ENCODE measurements at places on chromosomes 16 and 17. TPM values are rescaled to one million over a fixed set of nuclear protein-coding genes. Genes with fewer than 3 reads are reported as not detected.
A peak's percentile ranks its signal among the peaks of the same experiment; 100 is the strongest.

DNA sequence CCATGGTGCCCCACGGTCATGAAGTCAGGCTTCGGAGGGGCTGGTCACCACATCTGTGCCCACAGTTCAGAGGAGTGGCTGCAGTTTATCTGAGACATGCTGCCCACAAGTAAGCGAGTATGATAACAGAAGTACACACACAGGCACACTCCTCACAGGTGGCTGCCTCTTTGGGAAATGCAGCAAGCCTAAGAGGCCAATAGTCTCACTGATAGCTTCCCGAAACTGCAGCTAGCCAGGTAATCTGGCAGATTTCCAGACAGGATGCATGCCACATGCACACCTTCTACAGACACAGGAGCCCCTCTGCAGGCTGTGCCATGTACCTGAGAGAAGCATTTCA lies 12.6 kb upstream of the GFOD2 start:
- no peak for DNase-seq

KCNJ18 gene
- not detected for total RNA-seq

- no peak for DNase-seq
These were observed 130.8 kb upstream of the EEF2KMT start for GRCh38 chr16:5228369-5228768.

DNA sequence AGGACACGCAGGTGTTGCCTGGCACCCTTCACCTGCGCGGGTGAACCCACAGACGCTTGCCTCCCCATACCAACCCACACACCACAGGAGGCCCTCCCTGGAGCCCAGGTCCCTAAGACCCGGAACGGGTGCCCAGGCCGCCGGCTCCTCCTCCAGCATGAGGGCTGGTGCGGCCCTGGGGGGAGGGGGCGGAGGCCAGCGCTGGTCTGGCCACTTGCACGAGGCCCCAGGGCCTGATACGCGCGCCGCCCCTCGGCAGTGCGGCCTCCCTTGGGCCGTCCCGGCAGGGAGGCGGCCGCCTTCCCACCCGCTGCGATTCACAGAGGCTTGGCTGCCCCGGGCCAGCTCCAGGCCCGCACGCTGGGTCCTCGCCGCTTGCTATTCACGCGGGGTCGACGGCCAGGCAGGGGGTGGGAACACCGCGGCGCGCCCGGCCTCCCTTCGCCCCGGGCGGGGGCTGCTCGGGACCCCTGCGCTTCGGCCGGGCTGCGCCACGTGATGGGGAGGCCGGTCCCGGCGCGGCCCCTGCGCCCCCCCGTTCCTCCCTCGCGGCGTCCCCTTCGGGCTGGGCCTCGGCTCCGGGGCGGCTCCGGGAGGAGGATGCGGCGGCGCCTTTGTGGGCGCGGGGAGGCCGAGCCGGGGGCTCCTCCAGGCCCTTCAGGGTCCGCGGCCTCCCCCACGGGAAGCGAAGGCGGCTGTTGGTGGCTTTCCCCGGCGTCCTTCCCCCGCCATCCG lies 685 bp downstream of the FASN start:
- peak; percentile 75 for DNase-seq

DNA sequence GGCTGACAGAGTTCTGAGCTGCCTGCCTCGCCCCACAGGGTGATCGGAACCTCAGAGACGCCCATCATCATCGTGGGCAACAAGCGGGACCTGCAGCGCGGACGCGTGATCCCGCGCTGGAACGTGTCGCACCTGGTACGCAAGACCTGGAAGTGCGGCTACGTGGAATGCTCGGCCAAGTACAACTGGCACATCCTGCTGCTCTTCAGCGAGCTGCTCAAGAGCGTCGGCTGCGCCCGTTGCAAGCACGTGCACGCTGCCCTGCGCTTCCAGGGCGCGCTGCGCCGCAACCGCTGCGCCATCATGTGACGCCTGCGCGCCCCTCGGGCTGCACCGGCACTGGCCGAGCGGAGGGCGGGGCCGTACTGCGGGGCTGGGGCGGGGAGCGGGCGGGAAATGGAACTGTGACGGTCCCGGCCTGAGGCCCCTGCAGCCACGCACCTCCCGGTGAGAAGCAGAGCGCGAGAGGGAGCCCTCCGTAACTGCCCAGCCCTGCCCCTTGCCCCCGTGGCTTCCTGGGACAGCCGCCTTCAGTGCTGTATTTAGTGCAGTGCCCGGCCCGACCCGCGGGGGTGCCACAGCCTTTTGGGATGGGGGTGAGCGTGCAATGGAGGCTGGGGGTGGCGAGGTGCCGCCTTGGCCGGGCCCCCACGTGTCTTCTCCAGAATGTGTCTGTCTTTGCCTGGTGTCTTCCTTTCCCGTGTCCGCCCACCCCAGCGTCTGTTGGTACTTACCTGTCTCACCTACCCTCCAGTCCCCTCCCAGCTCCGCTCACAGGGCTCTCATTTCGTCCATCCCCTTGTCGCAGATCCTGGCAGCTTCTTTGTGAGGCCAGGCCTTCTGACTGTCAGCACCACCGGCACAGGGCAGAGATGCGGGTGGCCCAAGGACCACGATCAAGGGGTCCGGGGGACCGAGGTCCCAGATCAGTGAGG lies 9.8 kb downstream of the RASL10B start:
- no peak for DNase-seq

Measured in frontal cortex (tissue), 4 donors.